ENCODE measurements at places on chromosomes 3 and 15.

GRCh38 chr3:123048480-123049237, 18.2 kb upstream of the PDIA5 start:
- no peak for DNase-seq

- DNase-seq, result no peak
These were observed 159.7 kb upstream of the ARHGEF26 start for GRCh38 chr3:153961494-153961893.

DNA sequence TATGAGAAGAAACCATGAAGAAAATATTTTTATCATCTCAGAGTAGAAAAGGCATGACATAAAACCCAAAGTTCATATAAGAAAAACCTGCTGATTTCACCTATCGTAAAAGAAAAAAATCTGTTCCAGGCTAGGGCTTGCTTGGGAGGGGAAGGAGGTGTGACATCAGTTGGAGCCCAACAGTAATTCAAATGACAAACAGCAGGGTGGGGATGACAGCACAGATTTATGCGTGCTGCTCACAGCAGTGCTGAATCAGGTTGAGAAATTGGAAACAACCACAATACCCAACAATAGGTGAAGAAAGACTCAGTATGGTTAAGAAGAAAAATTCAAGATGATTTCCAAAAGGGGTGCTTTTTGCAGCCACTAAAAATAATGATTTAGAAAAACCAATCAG, 172.4 kb downstream of the PDE8A start:
- DNase-seq, result no peak

DNA sequence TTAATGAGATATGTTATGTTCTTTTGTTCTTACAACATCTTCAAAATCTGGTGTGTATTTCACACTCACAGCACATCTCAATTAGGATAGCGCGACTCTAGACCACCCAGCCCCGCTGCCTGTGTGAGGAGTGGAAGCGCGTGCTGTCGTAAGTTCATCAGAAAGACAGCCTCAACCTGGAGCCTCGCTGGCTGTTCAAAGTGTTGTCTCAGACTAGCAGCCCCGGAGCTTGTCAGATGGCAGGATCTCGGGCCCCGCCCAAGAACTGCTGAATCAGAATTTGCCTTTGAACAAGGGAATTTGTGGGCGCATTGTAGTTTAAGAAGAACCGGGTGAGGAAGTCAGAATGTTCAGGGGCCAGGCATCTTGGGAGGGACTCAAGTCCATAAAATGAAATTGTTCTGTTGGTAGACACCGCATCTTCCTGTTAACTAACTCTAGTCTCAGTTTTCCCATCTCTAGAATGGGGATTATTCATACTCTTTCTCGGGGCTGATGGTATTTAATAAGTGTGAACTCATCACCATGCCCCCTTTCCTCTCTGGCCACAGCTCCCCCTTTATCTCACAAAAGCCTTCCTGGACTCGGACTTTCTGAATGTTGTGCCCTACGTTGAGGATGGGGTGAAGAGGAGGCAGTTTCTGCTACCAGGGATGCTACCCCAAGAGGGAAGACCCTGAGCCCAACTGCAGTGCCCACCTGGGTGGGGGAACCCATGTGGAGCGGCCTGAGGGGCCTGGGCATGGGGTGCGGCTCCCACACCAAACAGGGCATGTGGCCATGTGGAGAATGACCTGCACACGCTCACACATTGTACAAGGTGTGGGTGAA, 40.4 kb downstream of the BHLHE40 start:
- no peak for DNase-seq

- DNase-seq, result peak; percentile 53
These were observed 334.8 kb downstream of the NAALADL2 start for GRCh38 chr3:175193815-175194518.

- no peak for DNase-seq
These were observed 14.0 kb downstream of the PLA2G4D start for GRCh38 chr15:42080186-42080918.

DNA sequence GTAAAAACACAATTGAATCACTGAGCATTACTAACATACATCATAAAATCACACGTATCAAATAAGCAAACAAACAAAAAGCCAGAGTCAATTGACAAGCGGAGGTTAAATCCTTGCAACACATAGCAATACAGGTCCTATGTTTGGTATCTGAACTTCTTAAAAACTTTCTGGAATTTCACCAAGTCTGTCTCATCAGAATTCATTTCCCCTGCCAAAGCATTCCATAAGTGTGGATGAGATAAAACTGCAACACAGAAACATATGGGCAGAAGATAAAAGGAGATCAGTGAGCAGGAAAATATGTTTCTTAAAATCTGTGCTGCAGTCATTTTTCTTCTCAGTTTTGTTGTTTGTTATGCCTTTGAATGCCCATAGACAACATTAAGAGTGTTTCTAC, 1155.5 kb downstream of the TBL1XR1 start:
- DNase-seq, result no peak

DNA sequence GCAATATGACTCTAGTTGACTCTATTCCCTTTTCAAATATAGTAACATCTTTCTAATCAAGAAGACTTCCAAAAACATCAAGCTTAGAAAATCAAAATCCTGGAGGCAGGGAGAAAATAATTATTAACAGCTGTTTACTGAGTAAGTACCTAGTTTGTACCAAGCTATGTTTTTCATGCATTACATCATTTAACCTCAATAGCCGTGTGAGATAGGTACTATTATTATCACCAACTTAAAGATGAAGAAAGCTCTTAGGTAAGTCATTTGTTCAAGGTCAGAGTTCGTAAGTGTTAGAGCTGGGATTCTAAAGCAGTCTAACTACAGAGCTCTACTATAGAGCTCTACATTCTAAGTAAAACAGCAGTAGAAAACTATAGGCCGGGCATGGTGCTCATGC, 41.6 kb downstream of the GSK3B start:
- DNase-seq, result no peak

GRCh38 chr15:77815015-77815414, 182.3 kb upstream of the LINGO1 start:
- no peak for DNase-seq

DNA sequence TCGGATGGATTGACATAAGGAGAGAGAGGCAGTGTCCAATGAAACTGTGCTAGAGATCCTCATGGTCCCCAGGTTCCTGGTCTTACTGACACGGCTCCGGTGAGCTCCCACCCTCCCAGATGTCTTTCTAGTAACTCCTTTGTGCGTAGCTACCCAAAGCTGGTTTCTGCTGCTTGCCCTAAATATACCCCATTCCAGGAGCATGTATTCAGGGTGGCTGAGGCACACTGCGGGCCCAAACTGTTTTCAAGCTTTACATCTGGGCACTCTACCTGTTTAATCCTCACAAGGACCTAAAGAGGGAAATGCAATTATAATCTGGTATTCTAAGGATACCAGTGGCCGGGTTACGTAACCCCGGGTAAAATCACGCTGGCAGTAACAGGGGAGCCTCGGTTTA, 161.2 kb upstream of the NSMCE3 start:
- no peak for DNase-seq

GRCh38 chr15:93866948-93867347, 364.4 kb upstream of the MCTP2 start:
- no peak for DNase-seq

GRCh38 chr3:58167431-58168351, 43.1 kb downstream of the DNASE1L3 start:
- peak; percentile 30 for DNase-seq

DNA sequence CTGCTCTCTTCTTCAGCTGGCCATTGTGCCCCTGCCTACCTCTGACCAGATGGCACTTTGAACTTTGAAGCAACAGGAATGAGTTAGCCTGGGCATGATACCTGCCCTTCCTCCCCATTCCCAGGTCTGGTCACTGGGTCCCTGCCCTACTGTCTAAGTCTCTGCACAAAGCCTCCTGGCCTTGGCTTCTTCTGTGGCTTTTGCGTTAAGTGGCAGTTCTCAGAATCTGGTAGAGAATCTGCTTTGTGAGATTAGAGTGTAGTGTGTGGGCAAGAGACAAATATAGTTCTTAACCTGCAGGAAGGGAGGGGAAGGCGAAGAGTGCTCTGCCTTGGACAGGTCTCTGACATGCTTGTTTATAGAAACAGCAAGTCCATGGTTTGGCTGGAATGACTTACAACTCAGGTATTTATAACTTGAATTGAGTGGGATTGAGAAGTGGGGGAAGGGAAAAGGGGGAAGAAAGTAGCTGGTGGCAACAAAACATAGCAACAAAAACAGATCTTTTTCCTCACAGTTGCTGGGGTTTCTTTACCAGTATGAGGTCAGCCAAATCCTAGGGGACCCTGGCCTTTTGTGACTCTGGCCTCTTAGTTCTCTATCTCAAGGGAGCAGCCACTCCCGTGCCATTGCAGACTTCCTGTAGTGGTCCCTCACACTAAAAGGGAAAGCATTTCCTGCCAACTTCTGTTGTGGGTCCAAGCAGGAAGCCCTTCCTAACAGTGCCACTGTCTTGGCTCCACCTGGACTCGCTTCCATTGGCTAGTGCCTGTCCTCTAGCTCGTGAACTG, 16.7 kb downstream of the MAPKBP1 start:
- DNase-seq, result peak; percentile 71

DNA sequence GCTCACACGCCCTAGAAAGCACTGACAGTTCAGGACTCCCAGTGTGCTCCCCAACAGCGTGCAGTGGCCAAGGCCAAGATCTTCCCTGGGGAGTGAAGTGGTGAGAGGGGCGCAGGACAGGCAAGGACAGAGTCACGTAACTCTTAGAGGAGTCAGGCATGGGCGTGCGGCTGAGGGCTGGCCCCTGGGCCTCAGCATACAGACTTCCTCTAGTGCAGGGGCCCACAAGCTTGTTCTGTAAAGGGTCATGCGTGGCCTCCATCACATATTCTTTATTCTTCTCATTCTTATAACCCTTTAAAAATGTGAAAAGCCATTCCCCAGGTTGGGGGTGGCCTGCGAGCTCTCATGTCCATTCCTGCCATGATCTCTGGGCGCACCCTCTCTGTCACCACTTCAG, 25.2 kb downstream of the TMEM43 start:
- DNase-seq, result no peak

- DNase-seq, result no peak
These were observed 78.8 kb downstream of the TJP1 start for GRCh38 chr15:29743475-29743874.

Measured in RWPE1 (cell line).